ENCODE measurements at places on chromosomes 12 and 14.
A peak's percentile ranks its signal among the peaks of the same experiment; 100 is the strongest.

- no peak for DNase-seq
Measured at GRCh38 chr14:68757618-68758081, 35.2 kb downstream of the ZFP36L1 start.

DNA sequence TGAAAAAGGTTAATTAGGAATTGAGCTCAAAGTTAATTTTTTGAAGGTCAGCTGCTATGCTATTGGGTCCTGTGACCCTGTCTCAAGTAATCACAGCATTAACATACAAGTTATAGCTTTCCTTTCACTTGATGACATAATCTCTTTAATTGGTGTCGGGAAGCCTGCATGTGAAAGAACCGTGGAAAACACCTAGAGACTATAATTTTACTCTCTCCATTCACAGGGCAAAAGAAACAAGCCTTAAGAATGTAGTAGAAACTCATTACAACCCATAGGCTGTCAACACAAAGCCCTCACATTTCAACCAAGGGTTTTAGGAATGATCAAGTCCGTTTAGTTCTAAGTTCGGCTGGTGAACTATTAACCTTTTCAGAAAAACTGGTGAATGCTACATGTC, 104.4 kb downstream of the PPM1A start:
- no peak for DNase-seq

DNA sequence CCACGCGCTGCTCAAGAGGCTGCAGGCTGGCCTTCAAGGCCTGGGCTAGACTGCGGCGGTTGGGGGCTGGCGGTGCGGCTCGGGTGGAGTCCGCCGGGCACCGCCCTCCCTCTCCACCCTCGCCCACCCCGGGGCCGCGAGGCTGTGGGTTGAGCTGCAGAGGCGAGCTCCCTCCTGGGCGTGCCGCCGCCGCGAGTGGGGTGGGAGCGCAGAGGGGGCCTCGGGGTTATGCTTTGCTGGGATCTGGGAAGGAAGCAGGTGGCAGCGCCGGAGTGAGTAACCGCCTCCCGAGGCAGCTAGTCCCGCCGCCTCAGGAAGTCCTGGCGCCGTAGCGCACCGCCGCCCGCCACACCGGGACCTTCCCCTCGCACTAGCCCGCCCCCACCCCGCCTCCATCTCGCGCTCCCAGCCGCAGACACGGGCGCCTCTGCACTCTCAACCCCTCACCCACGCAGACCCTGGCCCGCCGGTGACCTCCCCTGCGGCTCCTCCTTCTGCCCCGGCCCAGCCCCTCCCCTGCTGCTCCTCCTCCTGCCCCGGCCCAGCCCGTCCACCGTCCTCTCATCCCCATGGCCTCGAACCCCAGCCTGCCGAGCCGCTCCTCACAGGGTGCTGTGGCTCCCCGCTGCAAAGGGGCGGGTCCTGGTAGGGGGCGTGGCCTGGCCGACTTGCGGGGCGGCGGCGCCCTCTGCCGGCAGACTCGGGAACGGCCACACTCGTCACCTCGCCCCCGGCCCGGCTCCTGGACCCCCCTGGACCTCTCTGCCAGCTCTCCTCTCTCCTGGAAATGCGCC, 16.6 kb downstream of the TAMALIN start:
- peak; percentile 72 for DNase-seq

DNA sequence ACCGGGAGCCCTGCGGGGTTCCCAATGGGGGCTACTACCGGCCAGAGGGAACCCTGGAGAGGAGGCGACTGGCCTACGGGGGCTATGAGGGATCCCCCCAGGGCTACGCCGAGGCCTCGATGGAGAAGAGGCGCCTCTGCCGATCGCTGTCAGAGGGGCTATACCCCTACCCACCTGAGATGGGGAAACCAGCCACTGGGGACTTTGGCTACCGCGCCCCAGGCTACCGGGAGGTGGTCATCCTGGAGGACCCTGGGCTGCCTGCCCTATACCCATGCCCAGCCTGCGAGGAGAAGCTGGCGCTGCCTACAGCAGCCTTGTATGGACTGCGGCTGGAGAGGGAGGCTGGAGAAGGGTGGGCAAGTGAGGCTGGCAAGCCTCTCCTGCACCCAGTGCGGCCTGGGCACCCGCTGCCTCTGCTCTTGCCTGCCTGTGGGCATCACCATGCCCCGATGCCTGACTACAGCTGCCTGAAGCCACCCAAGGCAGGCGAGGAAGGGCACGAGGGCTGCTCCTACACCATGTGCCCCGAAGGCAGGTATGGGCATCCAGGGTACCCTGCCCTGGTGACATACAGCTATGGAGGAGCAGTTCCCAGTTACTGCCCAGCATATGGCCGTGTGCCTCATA, 9.7 kb downstream of the TNS2 start:
- no peak for DNase-seq

DNA sequence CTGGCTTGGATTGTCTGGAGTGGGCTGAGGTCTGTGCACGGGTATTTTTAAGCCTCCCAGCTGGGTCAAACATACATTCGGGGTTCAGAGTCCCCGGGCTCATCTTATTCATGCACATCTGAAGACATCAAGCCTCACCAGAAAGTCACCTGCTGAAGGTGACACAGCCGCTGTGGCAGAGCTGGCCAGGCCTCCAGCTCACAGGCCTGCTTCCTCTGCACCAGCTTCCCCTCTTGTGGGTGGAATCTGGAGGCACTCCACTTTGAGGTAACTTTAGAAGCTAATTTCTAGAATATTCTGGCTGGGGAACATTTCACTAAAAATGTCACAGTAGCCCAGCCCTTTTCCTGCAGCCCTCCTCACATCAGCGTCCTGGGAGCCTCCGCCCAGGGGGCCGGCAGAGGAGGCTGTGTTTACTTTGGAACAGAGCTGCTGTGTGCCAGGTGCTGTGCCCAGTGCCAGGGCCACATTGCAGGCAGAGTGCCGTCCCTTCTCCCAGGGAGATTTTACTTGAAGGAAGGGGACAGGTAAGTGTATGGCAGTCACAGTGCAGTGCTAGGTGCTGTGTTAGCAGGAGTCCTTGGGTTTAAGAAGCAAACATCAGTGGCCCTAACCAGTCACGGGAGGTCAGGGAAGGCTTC, 62.2 kb downstream of the TSPAN11 start:
- DNase-seq: peak; percentile 26

DNA sequence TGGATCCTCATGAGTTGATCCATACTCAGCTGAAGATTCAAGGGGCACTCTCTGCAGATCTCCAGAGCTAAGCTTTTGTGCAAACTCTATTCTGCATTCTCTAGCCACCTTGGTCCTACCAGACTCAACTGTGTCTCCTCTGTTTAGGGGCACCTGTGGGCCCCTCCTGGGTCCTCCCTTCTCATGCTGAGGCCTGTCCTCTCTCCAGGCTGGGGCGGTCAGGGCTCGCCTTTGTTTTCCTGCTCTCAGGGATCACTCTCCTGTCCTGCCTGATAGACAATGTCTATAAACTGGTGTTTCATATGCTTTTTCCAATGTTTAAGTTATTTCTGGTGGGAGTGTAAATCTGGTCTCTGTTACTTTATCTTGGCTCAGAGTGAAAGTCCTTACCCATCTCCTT, 11.6 kb upstream of the KIF26A start:
- DNase-seq: no peak

GRCh38 chr14:24706351-24706750, 72.4 kb upstream of the GZMB start:
- no peak for DNase-seq

- DNase-seq: peak; percentile 74
Measured at GRCh38 chr12:96516472-96517430, 27.4 kb downstream of the CFAP54 start.

DNA sequence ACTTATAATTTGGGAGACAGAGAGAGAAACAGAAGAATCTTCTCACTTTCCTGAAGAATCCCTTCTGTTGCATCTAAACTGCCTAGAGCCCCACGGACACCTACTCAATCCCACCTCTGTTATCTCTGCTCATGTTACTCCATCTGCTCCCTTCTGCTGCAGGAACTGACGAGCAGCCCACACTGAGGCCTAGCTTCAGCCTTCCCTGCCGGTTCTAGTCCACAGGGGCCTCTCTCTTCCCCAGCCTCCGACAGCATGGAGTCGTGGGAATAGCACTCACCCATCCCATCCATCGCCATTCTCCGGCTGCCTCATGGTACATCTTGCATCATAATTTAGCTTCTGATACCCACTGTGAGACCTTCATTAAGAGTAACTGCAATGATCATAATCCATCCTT, 4.0 kb downstream of the RAB15 start:
- no peak for DNase-seq

DNA sequence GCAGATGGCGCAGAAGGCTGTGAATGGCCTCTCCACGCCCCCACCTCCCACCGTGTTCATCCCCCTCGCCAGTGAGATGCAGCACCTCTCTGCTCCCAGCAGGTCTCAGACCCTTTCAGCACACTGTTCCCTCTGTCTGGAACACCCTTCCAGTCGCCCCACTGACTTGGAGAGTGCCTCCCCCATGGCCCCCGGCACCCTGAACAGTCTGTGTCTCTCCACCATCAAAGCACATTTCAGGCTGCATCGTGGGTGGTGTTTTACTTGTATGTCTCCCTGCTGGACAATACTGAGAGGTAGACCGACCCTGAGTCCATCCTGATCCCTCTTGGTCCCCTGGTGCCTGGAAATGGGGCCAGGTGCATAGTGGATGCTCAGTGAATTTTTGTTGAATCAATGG, 34.9 kb downstream of the CACNA2D4 start:
- no peak for DNase-seq

- no peak for DNase-seq
Measured at GRCh38 chr14:23118506-23119362, at the start of gene CEBPE. TSS of gene CEBPE (minus strand) at chr14:23119255. CDS start at chr14:23119091, 164 bp downstream.

GRCh38 chr14:58746261-58746660, 108.5 kb downstream of the DACT1 start:
- no peak for DNase-seq

DNA sequence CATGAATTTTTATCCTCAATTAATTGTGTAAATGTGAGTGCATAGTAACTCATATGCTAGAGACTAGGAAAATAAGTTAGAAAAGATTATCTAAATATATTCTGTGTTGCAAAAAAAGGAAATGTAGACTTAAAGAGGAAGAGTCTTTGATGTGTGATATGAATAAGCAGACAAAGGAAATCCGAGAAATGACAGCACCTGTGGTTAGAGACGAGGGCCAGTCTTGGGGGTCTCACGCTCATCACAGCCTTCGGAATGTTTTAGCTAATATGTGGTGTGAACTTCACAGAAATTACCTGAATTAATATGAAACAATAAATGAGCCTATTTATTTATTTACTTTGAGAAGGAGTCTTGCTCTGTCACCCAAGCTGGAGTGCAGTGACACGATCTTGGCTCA, 11.6 kb downstream of the ATP6V0A2 start:
- no peak for DNase-seq

DNA sequence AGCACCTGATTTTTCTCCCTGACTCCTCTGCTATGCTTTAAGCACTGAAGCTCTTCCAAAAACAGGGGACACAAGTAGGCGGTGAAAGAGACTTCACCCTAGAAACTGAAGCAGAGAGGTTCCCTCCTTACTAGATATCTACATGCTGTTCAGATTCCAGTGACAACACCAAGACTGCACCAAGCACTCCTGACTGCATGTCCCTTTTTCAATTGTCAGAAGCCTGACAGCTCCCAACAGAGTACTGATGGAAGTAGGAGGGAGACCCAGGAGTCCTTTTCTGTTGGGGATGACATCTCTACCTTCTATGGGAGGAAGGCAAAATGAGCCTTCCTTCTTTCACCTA, 10.4 kb downstream of the DCTN2 start:
- no peak for DNase-seq

- no peak for DNase-seq
Measured at GRCh38 chr12:56996793-56997545, 9.4 kb downstream of the ZBTB39 start.

DNA sequence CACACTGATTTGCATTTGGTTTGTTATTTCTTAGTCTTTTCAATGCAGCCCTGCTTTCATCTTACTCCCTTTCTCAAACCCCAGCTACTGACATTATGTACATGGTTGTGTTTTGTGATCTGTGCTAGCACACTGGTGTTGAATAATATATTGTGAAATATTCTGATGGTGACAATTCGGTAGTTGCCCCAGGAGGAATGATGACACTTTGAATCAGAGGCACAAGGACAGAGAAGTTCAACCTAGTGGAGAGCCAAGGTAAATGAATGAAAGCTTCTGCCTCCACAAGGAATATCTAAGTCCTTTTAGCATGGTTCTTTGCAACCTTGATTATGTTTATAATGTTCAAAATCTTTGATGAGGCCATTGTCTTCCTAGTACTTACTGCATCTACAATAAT, 159.9 kb downstream of the PDE3A start:
- no peak for DNase-seq

DNA sequence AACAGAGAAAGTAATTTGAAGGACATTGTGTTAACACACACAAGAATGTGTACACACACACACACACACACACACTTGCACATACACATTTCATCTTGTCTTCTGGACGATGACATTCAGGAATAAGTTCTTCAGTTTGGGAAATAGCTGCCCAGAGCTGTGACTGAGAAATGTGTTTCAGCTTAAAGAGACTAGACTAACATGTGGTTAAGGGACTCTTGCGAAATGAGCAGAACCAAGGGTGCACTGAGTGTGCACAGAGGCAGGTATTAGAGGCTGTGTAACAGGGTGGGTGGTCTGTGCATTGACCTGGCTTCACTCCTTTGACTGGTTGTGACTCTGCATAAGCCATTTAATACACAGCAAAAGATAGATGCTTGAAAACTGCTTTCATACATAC, 29.4 kb upstream of the KCNA5 start:
- no peak for DNase-seq

DNA sequence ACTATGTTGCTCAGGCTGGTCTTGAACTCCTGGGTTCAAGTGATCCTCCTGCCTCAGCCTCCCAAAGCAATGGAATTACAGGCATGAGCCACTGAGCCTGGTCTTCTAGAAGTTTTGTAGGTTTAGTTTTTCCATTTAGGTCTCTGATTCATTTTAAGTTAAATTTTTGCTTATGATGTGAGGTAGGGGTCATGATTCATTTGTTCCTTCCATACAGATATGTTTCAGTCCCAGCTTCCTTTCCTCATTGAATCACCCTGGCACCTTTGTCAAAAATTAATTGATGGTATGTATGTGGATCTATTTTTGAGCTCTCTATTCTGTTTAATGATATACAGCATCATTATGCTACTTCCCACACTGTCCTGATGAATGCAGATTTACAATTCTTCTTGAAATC, 25.6 kb upstream of the CABP1 start:
- no peak for DNase-seq

GRCh38 chr12:51519755-51520154, 71.3 kb upstream of the SCN8A start:
- DNase-seq: no peak

DNA sequence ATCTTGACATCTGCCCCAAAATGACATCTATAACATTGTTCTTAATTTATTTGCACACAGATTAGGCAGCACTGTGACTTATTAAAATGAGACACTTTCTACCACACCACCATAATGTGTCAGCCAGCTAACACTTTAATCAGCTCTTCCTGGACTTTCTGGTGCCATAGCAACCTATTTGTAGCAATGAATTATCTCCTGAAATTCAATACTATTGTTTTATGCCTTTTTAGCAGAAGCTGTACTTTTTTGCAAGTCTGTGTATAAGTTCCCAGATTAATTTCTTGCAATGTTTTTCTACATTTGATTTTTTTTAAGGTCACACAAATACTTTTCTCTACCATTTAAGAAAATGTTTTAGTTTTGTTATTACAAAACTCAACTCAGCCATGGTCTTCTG, 72.8 kb upstream of the SAV1 start:
- no peak for DNase-seq

Measured in NCI-H510A treated with DMSO at 0.1 percent for 48 hours (cell line).